Pons (tissue), 1 donor: ENCODE measurements at places on chromosomes 12 and 14.
A peak's percentile ranks its signal among the peaks of the same experiment; 100 is the strongest.

- no peak for DNase-seq
Observed at GRCh38 chr14:91237219-91237618, 7.3 kb downstream of the GPR68 start.

DNA sequence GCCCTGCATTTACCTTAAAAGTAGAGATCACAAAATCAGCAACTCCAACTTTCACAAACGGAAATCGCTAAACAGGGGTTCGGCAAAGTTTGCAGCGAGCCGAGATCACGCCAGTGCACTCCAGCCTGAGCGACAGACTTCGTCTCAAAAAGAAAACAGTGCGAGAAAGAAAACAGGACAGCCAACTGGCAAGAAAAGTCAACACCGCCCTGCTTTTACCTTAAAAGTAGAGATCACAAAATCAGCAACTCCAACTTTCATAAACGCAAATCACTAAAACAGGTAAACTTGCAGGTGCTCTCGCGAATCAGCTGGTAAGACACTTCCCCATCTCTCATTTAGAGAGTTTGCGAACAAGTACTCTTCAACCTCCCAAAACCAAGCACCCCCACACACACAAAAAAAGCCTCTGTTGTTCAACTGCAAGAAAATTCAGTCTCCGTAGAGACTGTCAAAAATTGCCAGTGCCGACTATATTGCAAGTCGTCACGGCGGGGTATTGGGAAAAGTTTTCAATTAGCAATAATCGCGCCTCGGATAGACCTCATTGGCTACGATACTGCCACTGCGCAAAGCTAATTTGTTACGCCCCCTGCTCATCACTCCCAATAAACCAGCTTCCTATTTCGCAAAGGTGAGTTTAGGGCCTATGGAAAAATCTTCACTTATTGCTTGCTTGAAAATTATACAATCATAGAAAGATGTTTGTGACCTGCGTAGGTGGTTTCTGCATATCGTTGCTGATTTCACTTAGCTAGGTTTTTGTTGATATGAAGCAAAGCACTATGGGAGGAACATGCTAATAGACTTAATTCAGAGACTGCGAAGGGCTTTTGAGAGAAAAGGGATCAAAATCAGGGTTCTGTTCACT is at the start of gene RNU4-1:
Gene RNU4-1, minus strand, starts transcription at position 577 of the 871 bp plus-strand sequence.
- peak; percentile 93 for DNase-seq

- no peak for DNase-seq
Observed at GRCh38 chr14:26444822-26445221, 153.0 kb downstream of the NOVA1 start.

- no peak for DNase-seq
Observed at GRCh38 chr14:64970776-64971477, 1.2 kb downstream of the RAB15 start.

DNA sequence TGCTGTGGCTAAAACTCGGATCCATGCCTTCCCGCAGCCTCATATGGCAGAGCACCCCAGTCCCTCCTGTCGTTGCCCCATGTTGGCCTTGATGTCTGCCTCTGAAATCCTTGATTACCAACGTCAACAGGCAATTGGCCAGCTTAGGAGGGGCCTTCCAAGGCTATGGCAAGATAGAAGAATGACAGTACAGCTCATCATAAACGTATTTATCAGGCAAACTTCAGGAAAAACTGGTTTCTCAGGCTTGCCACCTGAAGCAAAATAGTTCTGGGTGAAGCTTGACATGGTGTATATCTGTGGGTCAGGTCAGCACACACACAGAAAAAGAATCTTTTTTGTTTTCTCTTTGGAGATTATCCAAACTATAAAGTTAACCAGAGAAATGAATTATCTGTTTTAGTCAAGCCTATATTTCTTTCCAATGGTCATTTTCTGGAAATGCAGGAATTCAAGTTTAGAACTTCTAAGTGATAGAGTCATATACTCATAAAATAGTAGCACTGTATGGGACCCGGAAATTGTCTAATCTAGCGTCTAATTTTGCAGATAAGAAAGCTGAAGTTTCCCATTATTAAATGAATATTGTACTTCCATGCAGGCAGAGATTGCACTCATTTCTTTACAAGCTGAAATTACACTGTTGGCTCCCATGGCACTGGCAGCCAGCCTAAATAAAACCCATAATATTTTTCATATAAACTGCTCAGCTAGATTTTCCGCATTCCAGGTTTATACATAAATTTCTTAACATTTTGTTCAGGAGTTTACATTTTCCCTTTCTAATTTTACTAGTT is 24.4 kb upstream of the DUSP16 start:
- DNase-seq: no peak

GRCh38 chr14:93744876-93745275 is 43.4 kb downstream of the PRIMA1 start:
- no peak for DNase-seq

DNA sequence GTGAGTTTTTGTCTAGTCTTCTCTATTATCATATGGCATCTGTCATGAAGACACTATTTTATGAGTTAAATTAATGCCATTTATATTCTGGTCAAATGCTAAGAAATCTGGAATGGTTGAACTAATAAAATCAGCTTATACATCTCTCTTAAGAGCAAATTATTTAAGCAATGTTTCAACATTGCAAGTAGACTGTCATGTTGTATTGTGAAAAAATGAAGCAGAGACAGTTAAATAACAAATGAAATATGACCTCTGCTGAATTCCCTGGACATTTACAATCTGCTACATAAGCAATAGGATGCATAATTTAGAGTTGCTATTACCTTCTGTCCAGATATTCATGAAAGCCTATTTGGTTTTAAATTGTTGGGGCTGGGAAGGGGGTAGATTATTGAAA is 30.6 kb downstream of the NAV3 start:
- DNase-seq: no peak

DNA sequence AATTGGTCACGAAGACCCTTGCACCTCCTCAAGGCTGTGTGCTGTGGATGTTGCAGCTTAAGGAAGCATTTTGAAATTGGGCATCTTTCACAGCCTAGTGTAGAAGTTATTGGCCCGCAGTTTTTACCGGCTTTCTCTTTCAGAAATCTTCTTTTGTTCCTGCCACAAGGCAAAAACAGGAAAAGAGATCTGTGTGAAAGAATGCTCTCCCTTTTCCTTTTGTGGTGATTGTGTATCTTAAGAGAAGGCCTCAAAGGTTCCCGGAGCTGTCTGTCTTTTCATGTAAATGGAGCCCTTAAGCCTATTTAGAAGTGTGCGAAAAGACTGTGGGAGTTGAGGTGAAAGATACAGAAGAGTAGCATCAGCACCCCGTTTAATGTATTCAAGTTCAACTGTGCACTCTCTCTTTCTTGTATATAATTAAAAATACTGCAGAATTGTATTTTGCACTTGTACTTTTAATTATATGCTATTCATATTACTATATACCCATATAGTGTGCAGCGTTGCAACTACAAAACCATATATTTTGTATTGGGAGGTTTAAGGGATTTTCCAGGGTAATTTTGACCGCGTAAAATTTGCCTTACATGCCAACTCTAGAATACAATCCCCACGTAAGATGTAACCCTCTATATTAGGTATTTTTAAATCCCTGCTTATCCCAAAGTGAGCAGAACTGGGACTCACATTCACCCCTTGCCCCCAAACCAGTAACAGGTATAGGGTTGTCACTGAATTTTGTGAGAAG is 441.7 kb downstream of the RAD51B start:
- DNase-seq: no peak

DNA sequence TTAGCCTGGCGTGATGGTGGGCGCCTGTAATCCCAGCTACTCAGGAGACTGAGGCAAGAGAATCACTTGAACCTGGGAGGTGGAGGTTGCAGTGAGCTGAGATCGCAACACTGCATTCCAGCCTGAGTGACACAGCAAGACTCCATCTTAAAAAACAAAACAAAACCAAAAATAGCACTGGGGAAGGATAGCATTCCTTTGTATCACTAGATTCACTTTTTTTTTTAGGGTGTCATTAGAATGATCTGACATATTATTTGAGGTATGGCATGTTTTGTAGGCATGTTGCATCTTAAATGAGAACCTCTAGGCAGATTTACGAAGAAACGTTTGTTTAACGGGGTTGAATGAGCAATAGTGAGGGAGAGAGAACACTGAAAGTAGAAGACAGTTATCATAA is 16.8 kb upstream of the FAR2 start:
- no peak for DNase-seq

- no peak for DNase-seq
Observed at GRCh38 chr12:2862876-2863275, 6.0 kb upstream of the TEX52 start.

- no peak for DNase-seq
Observed at GRCh38 chr12:91983935-91984334, 161.7 kb downstream of the BTG1 start.

- no peak for DNase-seq
Observed at GRCh38 chr12:83514372-83514771, 827.7 kb downstream of the TMTC2 start.

DNA sequence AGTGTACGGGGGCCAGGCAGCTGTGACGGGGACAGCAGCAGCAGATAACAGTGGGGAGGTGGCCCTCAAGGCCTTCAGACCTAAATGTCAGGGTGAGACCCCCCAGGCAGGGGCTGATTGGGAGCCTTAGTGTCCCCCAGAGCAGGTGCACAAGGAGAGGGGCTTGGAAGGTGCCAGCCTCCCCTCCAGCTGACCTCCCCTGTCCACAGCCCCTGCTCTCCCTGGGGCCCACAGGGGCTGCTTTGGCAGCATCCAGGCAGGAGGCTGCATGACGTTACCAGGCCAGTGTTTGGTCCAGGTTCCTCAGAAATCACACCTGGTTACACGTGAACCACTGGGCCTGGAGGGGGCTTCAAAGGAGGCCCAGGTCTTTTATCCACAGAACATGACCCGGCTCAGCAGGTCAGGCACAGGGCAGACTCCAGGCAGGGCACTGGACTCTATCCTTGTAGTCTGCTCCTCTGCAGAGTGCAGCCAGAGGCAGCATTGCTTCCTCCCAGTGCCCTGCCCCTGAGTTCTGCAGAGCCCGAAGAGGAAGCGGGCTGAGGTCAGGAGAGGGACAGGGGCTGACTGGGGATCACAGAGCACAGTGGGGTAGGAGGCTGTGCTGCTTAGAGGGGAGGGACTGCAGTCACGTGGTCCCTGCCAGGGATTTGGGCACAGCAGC is 2.6 kb upstream of the TRMT61A start:
- no peak for DNase-seq

DNA sequence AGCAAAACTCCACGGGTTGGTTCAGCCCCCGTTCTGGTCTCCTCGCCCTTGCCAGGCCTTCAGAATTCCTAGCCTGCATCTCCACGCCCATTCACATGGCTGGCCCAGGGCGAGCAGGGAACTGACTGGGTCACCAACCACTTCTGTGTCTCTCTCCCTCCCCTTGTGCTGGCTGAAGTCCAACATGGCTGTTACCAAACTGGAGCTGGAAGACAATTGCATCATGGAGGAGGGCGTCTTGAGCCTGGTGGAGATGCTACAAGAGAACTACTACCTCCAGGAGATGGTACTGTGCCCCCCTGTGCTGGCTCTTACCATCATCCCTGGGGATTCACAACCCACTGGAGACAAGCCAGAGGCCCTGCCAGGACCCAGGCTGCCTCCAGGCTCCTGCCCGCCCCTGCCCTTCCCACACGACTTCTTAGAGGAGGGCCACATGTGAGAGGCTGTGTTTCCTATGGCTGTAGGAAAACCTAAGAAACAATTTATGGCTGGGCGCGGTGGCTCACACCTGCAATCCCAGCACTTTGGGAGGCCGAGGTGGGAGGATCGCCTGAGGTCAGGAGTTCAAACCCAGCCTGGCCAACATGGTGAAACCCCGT is 9.9 kb downstream of the LRRC74A start:
- DNase-seq: no peak

- no peak for DNase-seq
Observed at GRCh38 chr12:100485983-100486382, 12.3 kb downstream of the NR1H4 start.

DNA sequence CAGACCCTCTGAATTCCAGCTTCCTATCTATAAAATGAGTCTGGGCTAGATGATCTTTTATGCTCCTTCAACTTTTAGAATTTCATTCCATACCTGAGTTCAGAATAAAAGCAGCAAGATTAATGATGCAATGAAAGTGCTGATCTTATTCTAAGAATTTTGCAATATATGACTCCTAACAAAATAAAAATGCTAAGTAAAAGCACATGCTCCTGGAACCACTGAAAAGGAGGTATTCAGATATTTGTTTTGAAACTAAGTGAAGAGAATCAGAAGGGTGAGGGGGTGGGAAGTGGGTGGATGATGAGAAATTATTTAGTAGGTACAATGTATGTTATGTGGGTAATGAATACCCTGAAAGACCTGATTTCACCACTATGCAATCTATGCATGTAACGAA is 216.6 kb downstream of the PTPRO start:
- no peak for DNase-seq

DNA sequence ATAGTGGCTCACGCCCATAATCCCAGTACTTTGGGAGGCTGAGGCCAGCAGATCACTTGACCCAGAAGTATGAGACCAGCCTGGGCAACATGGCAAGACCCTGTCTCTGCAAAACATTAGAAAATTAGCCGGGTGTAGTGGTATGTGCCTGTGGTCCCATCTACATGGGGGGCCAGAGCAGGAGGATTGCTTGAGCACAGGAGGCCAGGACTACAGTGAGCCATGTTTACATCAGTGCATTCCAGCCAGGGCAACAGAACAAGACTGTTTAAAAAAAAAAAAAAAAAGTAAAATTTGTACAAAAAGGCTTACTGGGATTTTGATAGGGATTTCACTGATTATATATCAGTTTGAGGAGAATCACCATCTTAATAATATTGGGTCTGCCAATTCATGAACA is 7.8 kb downstream of the HCFC2 start:
- DNase-seq: no peak

DNA sequence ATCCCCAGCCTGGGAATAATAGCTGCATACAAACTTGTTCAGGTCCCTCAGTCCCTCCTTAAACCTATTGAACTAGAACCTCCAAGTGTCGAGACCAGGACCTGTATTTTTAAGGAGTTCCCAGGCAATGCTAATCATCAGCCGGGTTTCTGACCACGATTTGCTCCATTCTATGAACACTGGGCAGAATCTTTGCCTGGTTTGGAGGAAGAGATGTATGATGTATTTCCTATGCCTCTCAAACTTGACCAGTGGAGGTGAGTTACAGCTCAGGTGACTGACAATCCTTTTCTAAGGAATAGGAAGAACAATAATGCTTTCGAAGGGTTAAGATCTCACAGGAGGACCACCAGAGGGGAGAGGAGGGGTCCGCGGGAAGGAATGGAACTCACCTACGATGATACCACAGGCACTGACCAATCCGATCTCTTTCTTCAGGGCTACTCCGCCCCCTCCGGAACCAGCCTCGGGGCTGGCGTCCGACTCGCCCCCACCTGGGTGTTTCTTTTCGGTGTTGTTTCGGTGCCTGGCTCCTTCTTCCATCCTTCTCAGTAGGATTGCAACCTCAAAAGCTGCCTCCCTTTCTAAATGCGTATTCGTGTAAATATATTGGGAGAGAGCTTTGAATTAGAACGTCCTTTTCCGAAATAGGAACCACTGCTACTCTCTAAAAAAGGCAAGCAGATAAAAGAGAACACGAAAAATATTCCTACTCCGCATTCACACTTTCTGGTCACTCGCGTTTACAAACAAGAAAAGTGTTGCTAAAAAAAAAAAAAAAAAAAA is 895 bp downstream of the SLC7A8 start:
- DNase-seq: peak; percentile 46

- no peak for DNase-seq
Observed at GRCh38 chr12:62930546-62931425, 4.2 kb downstream of the PPM1H start.

- DNase-seq: no peak
Observed at GRCh38 chr12:124531281-124531745, 36.1 kb downstream of the NCOR2 start.
